Thyroid gland (tissue), 4 donors: ENCODE measurements at places on chromosomes 3 and 15.
A peak's percentile ranks its signal among the peaks of the same experiment; 100 is the strongest.

DNA sequence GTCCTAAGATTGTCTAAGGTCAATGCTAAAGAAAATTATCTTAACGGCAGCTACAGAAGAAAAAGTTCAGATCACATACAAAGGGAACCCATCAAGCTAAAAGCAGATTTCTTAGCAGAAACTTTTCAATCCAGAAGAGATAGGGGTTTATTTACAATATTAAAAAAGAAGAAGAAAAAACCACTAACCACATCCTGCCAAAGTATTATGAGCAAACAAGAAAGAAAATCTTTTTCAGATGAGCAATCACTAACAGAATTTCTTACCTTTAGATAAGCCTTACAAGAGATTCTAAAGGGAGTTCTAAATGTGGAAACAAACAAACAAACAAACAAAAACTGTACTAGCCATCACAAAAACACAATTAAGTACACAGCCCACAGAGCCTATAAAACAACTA, 1015.8 kb upstream of the EPHA6 start:
- no peak for DNase-seq

DNA sequence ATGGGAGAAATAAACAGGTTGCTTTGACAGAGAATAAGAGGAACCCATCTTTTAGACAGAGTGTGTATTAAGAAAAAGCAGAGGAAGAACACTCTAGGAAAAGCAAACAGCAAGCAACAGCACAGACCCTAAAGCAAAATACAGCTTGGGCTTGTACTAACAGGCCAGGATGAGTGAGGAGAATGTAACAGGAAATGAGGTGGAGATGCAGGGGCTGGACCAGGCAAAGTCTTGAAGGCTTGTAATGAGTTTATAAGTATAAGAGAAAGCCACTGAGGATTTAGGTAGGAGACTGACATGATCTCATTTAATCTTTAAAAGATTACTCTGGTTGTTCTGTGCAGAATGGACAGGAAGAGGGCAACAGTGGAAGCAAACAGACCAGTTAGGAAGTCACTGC, 4.9 kb downstream of the UBR1 start:
- DNase-seq, result no peak

DNA sequence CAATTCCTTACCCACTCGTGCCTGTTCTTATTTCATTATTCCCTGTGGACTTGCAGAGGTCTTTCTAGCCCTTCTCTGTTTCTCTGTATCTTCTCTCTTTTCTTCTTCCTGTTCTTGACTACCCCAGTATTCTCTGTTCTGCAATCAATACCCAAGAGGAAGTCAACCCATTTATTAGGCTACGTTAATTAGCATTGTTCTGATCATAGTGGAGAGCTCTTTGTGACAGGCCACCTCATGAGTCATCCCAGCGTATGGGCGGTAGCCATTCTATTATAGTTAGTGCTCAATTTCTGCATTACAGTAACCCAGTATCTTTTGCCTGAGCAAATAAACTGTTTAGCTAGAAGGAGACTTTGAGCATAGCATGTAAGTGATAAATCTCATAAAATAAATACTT, 259.5 kb upstream of the GRM7 start:
- DNase-seq, result no peak

GRCh38 chr15:62598217-62598616, 433.1 kb upstream of the C2CD4B start:
- DNase-seq, result no peak

GRCh38 chr15:31239409-31239808, 87.2 kb upstream of the KLF13 start:
- DNase-seq, result no peak

DNA sequence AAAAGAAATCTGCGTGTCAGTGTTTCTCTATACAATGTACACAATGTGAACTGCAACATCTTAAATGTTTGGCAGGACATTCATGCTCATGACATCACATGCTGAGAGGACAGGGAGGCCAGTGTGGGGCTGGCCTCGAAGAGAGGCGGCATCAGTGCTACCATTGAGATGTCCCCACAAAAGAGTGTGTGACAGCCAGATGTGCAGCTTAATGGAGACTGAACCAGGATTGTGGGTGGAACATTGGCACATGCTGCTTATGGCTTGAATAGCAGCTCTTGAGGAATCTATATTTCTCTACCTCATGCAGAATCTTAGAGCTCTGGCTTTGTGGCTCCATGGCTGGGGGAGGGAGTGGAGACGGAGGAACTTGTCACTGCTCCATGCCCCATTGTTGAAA, 18.5 kb downstream of the CLDN11 start:
- no peak for DNase-seq

DNA sequence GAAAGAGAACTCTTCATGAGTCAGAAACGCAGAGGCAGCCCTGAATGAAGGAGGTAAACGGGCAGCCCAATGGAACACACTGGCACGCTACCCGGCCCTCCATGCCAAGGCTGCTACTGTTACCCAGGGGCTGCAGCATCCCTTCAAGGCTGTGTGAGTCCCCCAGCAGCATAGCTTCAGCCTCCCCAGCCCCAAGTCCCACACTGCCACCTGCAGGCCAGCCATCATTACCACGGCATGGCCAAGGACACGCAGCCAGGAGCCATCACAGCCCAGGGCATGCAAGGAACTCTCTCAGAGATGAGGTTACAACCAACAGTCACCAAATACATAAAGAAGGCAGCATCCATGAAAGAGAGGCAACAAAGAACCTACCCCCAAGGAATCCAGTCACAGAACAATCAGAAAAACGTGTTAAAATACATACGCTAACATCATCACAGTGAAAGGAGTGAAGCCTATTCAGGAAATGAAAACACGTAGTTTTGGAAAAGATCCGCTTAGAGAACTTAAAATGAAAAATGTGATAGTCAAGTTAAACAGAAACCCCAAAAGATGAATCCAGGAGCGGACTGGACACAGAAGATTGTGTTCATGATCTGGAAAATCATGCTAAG, 22.4 kb downstream of the PLA2G4F start:
- DNase-seq, result peak; percentile 30

- DNase-seq, result no peak
Measured at GRCh38 chr3:171011109-171011872, 15.2 kb downstream of the SLC2A2 start.

DNA sequence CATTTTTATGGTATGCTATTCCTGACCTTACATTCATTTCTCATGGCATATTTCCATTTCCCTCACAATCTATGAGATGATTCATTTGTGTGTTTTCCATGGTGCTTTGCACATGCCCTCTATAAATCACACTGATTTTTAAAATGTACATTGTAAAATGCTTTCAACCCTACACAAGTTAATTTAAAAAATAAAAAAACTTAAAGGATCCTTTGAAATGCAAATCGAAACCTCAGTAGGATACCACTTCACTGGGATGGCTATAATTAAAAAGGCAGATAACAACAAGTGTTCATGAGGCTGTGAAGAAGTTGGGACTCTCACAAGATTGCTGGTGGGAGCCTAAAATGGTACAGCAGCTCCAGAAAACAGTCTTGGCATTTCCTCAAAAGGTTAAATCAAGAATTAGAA, 83.5 kb downstream of the FMN1 start:
- no peak for DNase-seq

- DNase-seq, result peak; percentile 87
Measured at GRCh38 chr3:69542089-69542804, 156.4 kb upstream of the FRMD4B start.

DNA sequence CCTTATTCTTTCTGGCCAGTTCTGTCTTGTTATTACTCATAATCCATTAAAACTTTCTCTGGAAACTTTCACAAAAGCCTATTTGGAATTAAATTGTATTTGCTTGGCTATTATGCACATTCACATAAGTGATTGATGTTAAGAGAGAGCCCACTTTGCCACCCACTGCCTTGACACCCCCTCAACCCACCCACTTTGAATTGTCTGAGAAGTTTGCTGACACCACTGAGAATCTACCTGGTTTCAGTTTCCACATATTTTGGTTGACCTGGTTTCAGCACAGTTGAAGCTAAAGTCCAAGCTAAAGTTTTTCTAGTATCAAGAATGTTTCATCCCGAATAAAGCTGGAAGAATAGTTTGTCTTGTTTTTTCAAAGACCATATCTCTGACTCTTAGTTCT, 70.9 kb downstream of the ARMC8 start:
- no peak for DNase-seq

DNA sequence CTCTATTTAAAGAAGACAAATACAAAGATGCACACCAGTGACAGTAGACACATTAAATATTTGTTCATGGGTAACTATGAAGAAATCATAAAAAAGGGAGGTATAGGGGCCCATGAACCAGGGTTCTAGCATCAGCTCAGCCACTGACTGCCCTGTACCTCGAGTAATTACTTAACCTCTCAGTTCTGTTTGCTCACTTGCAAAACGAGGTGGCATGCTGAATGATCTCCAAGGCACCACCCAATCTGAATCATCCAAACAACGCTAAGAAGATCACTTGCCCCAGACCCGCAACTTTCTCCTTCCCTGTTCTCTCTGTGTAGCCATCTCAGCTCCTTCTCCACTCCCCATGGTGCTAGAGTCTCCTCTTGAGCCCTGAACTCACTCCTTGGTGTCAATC, 374.7 kb downstream of the VPS13C start:
- no peak for DNase-seq

GRCh38 chr3:141236361-141236760, 4.7 kb downstream of the PXYLP1 start:
- no peak for DNase-seq

DNA sequence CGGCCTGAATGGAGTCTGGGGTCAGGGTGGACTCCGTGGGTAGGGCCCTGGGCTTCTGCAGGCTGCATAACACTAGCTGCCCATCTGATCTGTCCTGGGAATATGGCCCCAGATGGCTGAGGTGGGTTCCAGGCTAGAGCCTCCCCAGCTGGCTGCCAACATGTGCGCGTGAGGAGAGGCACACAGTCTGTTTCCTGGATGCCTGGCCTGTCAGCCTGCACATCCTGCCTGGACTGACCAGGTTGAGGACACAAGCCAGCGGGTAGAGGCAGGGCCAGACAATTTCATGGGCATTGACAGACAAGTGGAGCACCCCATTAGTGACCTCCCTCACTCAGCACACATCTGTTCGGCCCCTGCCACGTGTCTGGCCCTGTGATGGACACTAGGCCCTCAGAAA, 29.8 kb upstream of the RPL29 start:
- DNase-seq, result peak; percentile 27

DNA sequence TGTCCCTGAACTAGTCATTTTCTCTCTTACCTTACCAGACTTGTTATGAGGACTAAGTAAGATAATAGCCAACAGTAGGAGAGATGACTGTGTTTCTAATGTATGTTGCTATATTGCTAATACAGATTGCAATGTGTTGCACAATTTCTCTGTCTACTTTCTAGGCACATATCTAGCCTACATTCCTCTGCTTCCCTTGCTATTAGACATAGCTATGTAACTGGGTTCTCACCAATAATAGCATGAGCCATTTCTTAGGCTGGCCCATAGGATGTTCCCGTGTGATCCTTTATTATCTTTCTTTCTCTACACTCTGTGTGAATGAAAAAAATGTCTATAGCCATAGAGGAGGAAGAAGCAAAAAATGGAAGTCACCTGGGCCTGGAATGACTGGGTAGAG, 6.8 kb upstream of the LRRN1 start:
- DNase-seq, result no peak

GRCh38 chr3:147387291-147387884, 19.0 kb downstream of the ZIC4 start:
- DNase-seq, result no peak
